ENCODE measurements at places on chromosomes 6 and 20. TPM values are rescaled to one million over a fixed set of nuclear protein-coding genes. Genes with fewer than 3 reads are reported as not detected.

Gene FAM83C
- not detected for total RNA-seq

Gene KHDRBS2
- total RNA-seq = not detected

DNA sequence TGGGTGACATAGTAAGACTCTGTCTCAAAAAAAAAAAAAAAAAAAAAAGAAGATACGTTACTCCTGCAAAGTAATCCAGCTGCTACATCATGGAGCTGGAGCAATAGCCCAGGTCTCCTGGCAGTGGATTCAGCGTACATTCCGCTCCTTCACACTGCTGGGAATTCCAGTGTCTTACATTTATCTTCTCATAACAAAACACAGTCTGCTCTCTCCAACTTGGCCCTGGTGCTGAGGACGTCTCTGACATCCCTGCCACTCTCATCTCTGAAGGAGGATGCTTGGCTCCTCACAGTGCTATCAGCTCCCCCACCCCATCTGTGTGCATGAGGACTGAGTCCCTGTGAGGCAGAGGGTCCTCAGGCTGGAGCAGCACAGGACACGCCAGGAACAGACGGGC is 529.8 kb downstream of the CD83 start:
- no peak for DNase-seq
- H3K4me3 ChIP-seq = no peak overlapping the region
- no peaks in the 10 kb centered on the region for H3K36me3 ChIP-seq
- H3K4me1 ChIP-seq = no peaks in the 10 kb centered on the region
- no peaks in the 10 kb centered on the region for H3K27me3 ChIP-seq

- no peaks in the 10 kb centered on the region for H3K36me3 ChIP-seq
- no peak overlapping the region for H3K4me3 ChIP-seq
- H3K27ac ChIP-seq = no peak overlapping the region
- H3K27me3 ChIP-seq = no peaks in the 10 kb centered on the region
- H3K4me1 ChIP-seq = no peaks in the 10 kb centered on the region
- DNase-seq = no peak
Observed at GRCh38 chr20:40254023-40254772, 434.8 kb downstream of the MAFB start.

Gene NRSN1
- total RNA-seq = not detected

- no peaks in the 10 kb centered on the region for H3K36me3 ChIP-seq
- H3K27ac ChIP-seq = no peak overlapping the region
- peaks cover 14% of the 10 kb centered on the region for H3K27me3 ChIP-seq
- H3K4me1 ChIP-seq = no peaks in the 10 kb centered on the region
- no peak overlapping the region for H3K4me3 ChIP-seq
Observed at GRCh38 chr6:117280922-117281321, 15.6 kb downstream of the VGLL2 start.

Gene GRM4
- not detected for total RNA-seq
